Heart left ventricle (tissue), 16 donors: ENCODE measurements at places on chromosomes 1 and 21.

GRCh38 chr1:53080769-53081168, 18.8 kb downstream of the PODN start:
- peak; percentile 50 for DNase-seq

- no peak for DNase-seq
Observed at GRCh38 chr1:178960482-178961240, 65.0 kb upstream of the FAM20B start.

GRCh38 chr1:247933989-247934388, 9.3 kb downstream of the OR2AJ1 start:
- no peak for DNase-seq

GRCh38 chr1:174938281-174939007, 61.3 kb upstream of the CACYBP start:
- no peak for DNase-seq

DNA sequence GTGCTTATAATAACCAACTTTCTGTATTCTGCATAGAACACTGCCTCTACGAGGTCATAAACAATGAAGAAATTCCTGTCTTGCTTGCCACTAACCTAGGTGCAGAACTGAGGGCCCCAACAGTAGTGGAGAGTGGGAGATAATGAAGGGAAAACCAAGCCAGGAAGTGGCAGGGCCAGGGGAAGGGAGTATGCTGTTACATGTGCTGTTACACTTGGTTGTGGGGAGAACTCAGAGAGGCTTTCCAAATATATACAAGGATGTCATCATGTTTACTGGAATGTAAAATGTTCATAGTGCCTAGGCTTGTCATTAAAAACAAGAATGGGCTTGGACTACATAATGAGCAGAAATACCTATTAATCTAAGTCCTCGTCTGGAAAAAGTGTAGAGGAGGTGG, 31.1 kb downstream of the NHLH2 start:
- DNase-seq = no peak

- no peak for DNase-seq
Observed at GRCh38 chr1:182215764-182216163, 154.3 kb upstream of the ZNF648 start.

DNA sequence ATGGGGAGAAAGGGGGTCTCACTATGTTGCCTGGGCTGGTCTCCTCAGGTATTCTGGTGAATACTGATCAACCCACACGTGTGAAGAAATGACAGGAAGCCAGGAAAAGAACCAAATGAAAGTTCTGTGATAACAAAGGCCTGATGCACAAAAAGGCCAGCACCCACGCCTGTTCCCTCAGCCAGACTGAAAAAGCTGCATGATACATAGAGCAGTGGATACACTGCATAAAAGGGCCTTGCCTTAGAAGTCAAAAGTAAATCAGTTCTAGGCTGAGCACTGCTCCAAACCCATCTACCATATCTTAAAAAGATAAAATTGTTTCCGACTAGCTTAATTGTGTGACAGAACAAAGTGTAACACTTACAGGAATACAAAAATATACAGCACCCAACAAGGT, 36.9 kb upstream of the PSMG1 start:
- no peak for DNase-seq

DNA sequence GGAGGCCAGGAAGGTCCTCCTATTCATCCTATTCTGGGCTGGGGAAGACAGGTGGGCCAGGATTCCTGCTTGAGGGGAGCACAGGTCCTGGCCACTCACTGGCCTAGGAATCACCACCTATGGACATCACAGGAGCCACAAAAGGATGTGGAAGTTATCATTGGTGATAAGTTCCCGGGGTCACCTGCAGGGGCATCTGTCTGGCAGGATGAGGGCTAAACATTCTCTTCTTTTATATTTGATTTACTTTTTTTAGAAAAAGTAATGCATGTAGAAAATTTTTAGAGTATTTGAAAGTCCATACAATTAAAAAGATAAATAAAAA, 33.2 kb upstream of the KIAA0040 start:
- DNase-seq = no peak

GRCh38 chr1:205350124-205350523, 6.6 kb downstream of the KLHDC8A start:
- no peak for DNase-seq

DNA sequence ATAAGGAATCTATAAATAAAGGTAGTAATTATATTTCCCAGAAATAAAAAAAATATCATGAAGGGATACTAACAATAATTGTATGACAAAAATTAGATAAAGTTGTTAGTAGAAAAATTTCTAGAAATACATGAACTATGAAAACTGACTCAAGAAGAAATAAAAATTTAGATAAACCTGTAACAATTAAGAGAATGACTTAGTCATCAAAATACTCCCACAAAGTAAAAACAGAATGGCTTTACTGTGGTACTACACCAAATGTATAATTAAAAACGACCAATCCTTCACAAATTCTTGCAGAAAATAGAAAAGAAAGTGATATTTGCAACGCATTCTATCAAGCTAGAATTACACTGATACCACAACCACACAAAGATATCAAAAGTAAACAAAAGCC, 176.2 kb upstream of the ETV3 start:
- DNase-seq = no peak

GRCh38 chr1:53919675-53920066, 25.7 kb downstream of the DIO1 start:
- no peak for DNase-seq

- peak; percentile 88 for DNase-seq
Observed at GRCh38 chr1:159854116-159854692, 8.3 kb downstream of the VSIG8 start.

- DNase-seq = no peak
Observed at GRCh38 chr1:43867976-43868740, 65.4 kb upstream of the ARTN start.

DNA sequence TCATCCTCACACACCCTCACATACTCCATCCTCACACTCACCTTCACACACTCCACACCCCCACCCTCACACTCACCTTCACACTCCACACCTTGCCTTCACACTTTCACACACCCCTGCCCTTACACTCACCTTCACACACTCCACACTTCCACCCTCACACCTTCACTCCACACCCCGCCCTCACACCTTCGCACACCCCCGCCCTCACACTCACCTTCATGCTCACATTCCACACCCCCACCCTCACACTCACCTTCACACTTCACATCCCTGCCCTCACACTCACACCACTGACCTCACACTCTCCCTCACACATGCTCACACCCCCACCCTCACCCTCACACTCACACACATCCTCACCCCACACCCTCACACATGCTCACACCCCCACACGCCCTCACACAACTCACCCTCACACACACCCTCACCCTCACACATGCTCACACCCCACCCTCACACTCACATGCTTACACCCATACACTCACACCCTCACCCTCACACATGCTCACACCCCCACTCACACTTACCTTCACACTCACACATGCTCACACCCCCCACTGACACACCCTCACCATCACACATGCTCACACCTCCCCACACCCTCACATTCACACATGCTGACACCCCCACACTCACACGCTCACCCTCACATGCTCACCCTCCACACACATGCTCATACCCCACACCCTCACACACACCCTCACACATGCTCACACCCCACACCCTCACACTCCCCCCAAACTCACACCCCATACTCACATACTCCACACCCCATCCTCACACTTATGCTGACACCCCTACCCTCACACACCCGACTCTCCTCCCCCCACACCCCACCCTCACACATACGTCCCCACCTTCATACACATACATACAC, 44.5 kb upstream of the EDN2 start:
- no peak for DNase-seq

GRCh38 chr1:172914501-172915144, 136.1 kb downstream of the TNFSF18 start:
- DNase-seq = no peak
